Left renal cortex interstitium (tissue), 4 donors: ENCODE measurements at places on chromosomes 1 and 21. TPM values are rescaled to one million over a fixed set of nuclear protein-coding genes. Genes with fewer than 3 reads are reported as not detected.

- DNase-seq = no peak
Measured at GRCh38 chr1:94332952-94333351, 85.2 kb upstream of the ABCD3 start.

GRCh38 chr1:181592255-181592859 lies 109.0 kb downstream of the CACNA1E start:
- no peak for DNase-seq

The CLDN17 gene
- not detected for polyA plus RNA-seq

- DNase-seq = no peak
Measured at GRCh38 chr1:235427447-235427846, 60.2 kb downstream of the TBCE start.

The RPF1 gene
- polyA plus RNA-seq = 54.8 TPM

The AVPR1B gene
- 0.54 TPM for polyA plus RNA-seq

GRCh38 chr1:115123116-115123515 lies 33.8 kb upstream of the TSPAN2 start:
- DNase-seq = no peak

The FAM163A gene
- polyA plus RNA-seq = 0.68 TPM

The CELA2B gene
- polyA plus RNA-seq = 0.41 TPM

The CLDN8 gene
- polyA plus RNA-seq = 52.8 TPM

The SYCP1 gene
- 0.23 TPM for polyA plus RNA-seq

GRCh38 chr1:153277852-153278251 lies 18.4 kb downstream of the LORICRIN start:
- no peak for DNase-seq
